Melanocyte of skin (primary cell): ENCODE measurements at places on chromosomes 3 and 15. TPM values are rescaled to one million over a fixed set of nuclear protein-coding genes. Genes with fewer than 3 reads are reported as not detected.

Gene GOLGA8T
- not detected in 2 replicates for total RNA-seq

Gene MLF1
- total RNA-seq, result 5.5 and 6.5 TPM in 2 replicates

Gene ALPK3
- under 0.01 and 0.34 TPM in 2 replicates for total RNA-seq

Gene CX3CR1
- total RNA-seq, result not detected in 2 replicates

Gene SHF
- 3.8 and 17.4 TPM in 2 replicates for total RNA-seq
